PC-9 (cell line): ENCODE measurements at places on chromosomes 13 and 19. TPM values are rescaled to one million over a fixed set of nuclear protein-coding genes. Genes with fewer than 3 reads are reported as not detected.

Gene PCDH9
- 0.37 and 0.55 TPM in 2 replicates for total RNA-seq

DNA sequence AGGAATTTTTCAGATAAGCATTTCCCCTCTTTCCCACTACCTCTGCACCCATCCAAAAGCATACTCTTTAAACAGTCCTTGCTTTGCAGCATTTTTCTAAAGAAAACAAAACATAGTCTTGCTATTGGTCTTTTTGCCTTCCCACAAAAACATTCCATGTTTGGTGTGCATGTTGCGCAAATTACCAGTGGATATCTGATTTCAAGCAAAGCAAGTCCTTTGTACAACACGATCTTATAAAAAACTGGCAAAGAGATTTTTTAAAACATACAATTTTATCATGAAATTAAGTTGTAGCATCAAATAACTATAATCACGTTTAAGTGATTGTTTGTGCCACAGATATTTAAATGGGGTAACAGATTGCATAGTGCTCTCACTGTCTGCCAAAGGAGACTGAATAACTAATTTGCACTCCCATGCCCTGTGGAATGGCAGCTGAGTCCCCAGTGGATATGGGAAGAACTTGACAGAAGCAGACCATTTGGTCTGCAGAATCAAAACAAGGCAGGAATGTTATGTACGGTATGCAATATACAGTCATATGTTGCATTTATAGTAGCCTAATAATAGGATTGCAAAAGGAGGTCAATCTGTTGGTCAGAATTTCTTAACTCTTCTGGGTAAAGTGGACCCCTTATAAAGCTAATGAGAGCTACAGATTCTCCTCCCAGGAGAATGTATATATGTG lies 285.7 kb downstream of the TBC1D4 start:
- DNase-seq = no peak
- H3K4me1 ChIP-seq = no peaks in the 10 kb centered on the region
- no peak overlapping the region for H3K4me3 ChIP-seq
- no peaks in the 10 kb centered on the region; the same call in 1 of the 2 replicates for H3K27me3 ChIP-seq
- H3K36me3 ChIP-seq = no peaks in the 10 kb centered on the region

GRCh38 chr19:4369888-4370260 lies 26.5 kb downstream of the MPND start:
- H3K27me3 ChIP-seq = no peaks in the 10 kb centered on the region
- DNase-seq = no peak
- peaks cover 17% of the 10 kb centered on the region for H3K4me1 ChIP-seq
- H3K36me3 ChIP-seq = no peaks in the 10 kb centered on the region
- no peak overlapping the region for H3K4me3 ChIP-seq
- no peak overlapping the region for H3K27ac ChIP-seq

GRCh38 chr13:71067165-71067815 lies 799.7 kb downstream of the DACH1 start:
- no peak overlapping the region for H3K27ac ChIP-seq
- no peaks in the 10 kb centered on the region for H3K27me3 ChIP-seq
- no peaks in the 10 kb centered on the region for H3K4me1 ChIP-seq
- H3K4me3 ChIP-seq = no peak overlapping the region
- no peaks in the 10 kb centered on the region for H3K36me3 ChIP-seq

DNA sequence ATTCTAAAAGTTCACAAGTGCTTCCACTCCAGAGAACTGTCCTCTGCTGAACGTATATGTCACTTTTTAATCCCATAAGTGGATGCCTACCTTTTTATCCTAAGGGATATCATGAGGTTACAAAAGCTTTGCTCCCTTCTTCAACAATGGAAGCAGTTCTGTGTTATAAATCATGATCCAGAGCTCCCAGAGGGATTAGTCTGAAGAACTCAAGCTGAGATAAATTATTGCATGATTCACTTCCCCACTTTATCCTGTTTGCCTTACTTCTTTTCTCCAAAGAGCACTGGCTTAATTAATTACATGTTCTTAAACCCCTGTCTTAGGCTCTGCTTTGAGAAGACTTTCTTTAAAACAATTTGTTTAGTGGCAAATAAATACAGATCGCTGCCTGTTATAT lies 246.7 kb downstream of the PCDH17 start:
- no peak overlapping the region for H3K27ac ChIP-seq
- no peaks in the 10 kb centered on the region for H3K27me3 ChIP-seq
- no peak overlapping the region for H3K4me3 ChIP-seq
- H3K4me1 ChIP-seq = no peaks in the 10 kb centered on the region

DNA sequence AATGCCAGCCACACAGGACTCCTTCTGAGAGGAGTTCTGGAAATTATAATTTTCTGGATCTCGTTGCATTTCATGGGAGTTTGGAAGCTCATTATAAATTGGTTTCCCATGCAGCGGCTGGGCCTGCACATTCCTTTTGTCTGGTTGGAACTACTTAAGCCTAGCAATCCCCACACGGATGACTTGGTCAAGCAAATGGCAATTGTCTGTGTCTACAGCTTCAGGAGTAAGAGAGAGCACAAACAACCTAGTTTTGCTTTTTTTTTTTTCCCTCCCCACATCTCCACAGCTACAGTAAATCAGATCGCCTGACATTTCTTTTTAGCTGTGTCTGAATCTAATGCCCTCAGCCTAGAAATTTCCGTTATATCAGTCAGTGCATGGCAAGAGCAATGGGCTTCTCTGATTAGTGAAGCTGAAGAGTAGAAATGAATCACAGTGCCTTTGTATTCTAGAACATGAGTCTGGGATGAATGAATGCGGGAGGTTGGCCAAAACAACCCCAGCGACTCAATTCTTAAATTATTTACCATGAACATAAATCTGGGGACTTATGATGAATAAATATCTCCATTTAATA lies 15.1 kb downstream of the PCDH8 start:
- H3K36me3 ChIP-seq = no peaks in the 10 kb centered on the region
- H3K27ac ChIP-seq = no peak overlapping the region
- DNase-seq = no peak

DNA sequence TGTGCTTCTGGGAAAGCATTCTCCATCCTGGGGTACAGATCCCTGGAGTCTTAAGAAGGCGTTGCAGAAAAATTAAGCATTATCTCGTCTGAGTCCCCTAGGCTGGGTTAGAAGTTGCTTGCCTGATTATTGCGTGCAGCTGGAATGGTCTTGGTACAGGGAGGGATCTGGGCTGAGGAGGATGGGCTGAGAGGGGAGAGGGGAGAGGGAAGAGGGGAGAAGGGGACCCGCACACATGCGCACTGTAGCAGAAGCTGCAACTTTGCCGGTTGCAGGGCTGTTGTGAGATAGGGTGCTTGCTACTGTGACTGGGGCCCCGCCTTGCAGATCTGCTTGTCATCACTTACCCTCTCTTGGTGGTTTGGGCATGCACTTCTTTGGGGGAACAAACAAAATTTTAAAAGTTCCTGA lies 316.8 kb downstream of the DLEU7 start:
- no peak overlapping the region for H3K4me3 ChIP-seq
- no peak overlapping the region for H3K27ac ChIP-seq
- no peak for DNase-seq
- no peaks in the 10 kb centered on the region for H3K36me3 ChIP-seq

GRCh38 chr19:10407096-10407495 lies 3.8 kb upstream of the CDC37 start:
- H3K4me1 ChIP-seq = peaks cover 7% of the 10 kb centered on the region; the same call in 1 of the 2 replicates
- DNase-seq = no peak
- peaks cover 35% of the 10 kb centered on the region; the same call in 1 of the 2 replicates for H3K27me3 ChIP-seq

- H3K27ac ChIP-seq = no peak overlapping the region
- peak; percentile 19 for DNase-seq
- H3K4me3 ChIP-seq = no peak overlapping the region
- H3K4me1 ChIP-seq = peaks cover 9% of the 10 kb centered on the region
- no peaks in the 10 kb centered on the region for H3K36me3 ChIP-seq
Measured at GRCh38 chr19:13868663-13869062, 8.3 kb upstream of the NANOS3 start.

Gene SBK3
- 41.4 and 45.0 TPM in 2 replicates for total RNA-seq

DNA sequence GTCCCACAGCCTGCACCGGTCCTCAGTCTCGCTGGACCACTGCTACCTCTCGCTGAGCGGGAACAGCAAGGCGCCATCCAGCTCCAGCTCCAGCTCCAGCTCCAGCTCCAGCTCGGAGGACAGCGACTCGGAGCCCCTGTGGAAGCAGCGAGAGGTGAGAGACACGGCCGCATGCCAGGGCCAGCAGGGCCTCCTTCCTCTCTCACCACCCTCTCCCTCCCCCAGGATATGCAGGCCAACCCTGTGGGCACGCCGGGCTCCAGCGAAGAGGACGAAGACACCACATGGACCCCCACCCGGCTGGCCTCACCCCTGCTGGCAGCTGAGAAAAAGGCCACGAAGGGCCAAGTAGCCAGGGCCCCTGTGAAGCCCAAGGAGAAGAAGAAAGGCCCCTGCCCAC lies 7.3 kb downstream of the SIX5 start:
- no peaks in the 10 kb centered on the region for H3K36me3 ChIP-seq
- no peaks in the 10 kb centered on the region for H3K27me3 ChIP-seq
- H3K4me3 ChIP-seq = no peak overlapping the region
- no peak overlapping the region for H3K27ac ChIP-seq

Gene LATS2
- total RNA-seq = 12.3 and 15.2 TPM in 2 replicates

DNA sequence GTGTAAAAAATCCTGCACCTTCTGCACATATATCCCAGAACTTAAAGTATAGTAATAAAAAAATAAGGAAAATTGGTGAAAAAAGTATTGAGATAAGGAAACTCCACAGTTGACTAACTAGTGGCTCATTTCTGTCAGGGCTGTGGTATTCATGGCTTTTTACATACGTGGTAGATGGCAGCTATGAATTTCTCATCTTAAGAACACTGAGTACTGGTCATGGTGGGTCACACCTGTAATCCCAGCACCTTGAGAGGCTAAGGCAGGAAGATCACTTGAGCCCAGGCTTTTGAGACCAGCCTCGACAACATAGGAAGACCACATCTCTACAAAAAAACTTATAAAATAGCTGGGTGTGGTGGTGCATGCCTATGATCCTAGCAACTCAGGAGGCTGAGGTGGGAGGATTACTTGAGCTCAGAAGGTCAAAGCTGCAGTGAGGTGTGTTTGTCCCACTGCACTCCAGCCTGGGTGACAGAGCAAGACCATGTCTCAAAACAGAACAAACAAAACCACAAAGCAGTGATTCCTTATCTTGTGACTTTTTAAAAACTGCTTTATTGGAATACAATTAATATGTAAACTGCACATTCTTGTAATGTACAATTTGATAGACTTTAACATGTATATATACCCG lies 16.8 kb downstream of the SLAIN1 start:
- no peak overlapping the region for H3K4me3 ChIP-seq
- H3K27me3 ChIP-seq = no peaks in the 10 kb centered on the region
- H3K27ac ChIP-seq = no peak overlapping the region

- no peak overlapping the region for H3K27ac ChIP-seq
- H3K36me3 ChIP-seq = no peaks in the 10 kb centered on the region
- no peaks in the 10 kb centered on the region for H3K27me3 ChIP-seq
- no peaks in the 10 kb centered on the region for H3K4me1 ChIP-seq
- H3K4me3 ChIP-seq = no peak overlapping the region
Measured at GRCh38 chr19:3682741-3683404, 17.4 kb downstream of the PIP5K1C start.

- peaks cover 16% of the 10 kb centered on the region for H3K27me3 ChIP-seq
- no peaks in the 10 kb centered on the region for H3K4me1 ChIP-seq
- DNase-seq = peak; percentile 16
- H3K27ac ChIP-seq = no peak overlapping the region
Measured at GRCh38 chr19:56639217-56639616, 3.7 kb upstream of the SMIM17 start.

DNA sequence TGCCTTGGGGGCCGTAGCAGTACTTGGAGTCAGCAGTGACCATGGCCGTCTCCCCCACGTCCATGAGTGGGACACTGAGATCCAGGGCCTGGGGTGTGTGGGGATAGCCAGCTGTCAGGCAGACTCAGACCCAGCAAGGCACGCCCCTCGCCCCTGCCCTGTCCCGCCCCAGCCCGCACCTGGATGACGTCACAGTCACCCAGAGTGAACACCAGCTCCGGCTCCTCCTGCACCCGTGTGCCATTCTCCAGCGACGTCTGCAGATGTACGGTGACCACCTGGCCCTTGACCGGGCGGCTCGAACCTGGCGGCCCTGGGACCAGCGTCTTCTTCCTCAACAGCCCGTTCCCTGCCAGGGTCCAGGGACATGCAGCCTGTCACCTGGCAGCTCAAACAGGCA lies 4.0 kb downstream of the FKBP8 start:
- H3K27me3 ChIP-seq = no peaks in the 10 kb centered on the region
- peaks cover 10% of the 10 kb centered on the region; the same call in 1 of the 2 replicates for H3K4me1 ChIP-seq
- H3K4me3 ChIP-seq = no peak overlapping the region
- no peak for DNase-seq

Gene AMH
- total RNA-seq = 6.9 and 8.1 TPM in 2 replicates

DNA sequence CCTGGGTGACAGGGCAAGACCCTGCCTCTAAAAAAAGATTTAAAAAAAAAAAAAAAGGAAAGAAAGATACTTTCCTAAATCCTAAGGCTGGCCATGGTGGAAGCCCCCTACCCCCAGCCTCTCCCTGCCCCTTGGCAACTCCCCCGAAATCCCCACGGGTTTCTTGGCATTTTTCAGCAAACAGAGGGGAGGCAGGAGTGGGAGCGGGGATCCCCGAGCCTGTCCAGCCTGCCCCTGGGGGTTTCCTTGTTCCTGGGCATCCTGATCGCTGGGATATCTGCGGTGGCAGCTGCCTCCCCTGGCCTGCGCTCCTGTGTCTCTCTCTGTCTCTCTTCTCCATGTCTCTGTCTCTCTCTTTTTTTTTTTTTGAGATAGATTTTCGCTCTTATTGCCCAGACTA lies 3.4 kb upstream of the EBI3 start:
- H3K27me3 ChIP-seq = no peaks in the 10 kb centered on the region
- no peak for DNase-seq
- no peaks in the 10 kb centered on the region for H3K36me3 ChIP-seq
- H3K4me3 ChIP-seq = no peak overlapping the region
- no peak overlapping the region for H3K27ac ChIP-seq
- no peaks in the 10 kb centered on the region for H3K4me1 ChIP-seq

DNA sequence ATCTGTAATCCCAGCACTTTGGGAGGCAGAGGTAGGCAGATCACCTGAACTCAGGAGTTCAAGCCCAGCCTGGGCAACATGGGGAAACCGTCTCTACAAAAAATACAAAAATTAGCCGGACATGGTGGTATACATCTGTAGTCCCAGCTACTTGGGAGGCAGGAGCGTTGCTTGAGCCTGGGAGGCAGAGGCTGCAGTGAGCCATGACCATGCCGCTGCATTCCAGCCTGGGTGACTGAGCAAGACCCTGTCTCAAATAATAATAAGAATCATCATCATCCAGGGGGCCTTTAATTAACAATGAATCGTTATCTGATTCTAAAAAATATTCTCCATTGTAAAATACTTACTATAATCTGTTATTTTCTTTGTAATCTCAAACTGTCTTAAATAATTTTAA lies 283.4 kb downstream of the DACH1 start:
- no peak for DNase-seq
- no peaks in the 10 kb centered on the region for H3K36me3 ChIP-seq

DNA sequence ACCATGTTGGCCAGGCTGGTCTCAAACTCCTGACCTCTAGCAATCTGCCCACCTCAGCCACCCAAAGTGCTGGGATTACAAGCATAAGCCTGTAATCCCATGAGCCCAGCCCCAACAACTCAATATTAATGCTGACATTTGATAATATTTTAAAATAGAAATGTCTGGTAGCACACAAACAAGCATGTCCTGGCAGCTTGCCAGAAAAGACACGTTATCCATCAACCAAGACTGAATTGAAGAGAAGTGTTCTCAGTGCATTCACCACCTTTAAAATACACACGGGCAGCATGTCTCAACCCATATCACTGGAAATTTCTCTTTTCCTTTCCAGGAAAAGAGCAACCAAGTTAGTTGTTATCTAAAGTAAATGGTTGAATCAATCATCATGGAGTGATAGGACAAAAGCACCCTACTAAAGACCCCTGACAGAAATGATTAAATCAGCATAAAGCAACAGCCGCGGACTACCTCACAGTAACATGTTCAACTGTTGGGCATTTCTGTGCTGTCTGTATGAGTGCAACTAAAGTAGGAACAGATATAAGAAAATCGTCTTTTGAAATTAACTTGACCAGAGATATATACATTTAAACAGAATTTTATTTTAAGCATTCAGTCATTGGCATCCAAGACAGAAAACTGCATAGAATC lies 25.0 kb downstream of the LHFPL6 start:
- DNase-seq = no peak
- no peak overlapping the region for H3K27ac ChIP-seq
- H3K36me3 ChIP-seq = no peaks in the 10 kb centered on the region
